ENCODE measurements at places on chromosomes 5 and 9. TPM values are rescaled to one million over a fixed set of nuclear protein-coding genes. Genes with fewer than 3 reads are reported as not detected.

GRCh38 chr9:87193925-87194868 is 246.9 kb upstream of the GAS1 start:
- H3K4me1 ChIP-seq: peaks cover 5% of the 10 kb centered on the region
- H3K27ac ChIP-seq: no peak overlapping the region
- H3K4me3 ChIP-seq: no peak overlapping the region
- H3K27me3 ChIP-seq: peaks cover 41% of the 10 kb centered on the region
- no peak for DNase-seq

DNA sequence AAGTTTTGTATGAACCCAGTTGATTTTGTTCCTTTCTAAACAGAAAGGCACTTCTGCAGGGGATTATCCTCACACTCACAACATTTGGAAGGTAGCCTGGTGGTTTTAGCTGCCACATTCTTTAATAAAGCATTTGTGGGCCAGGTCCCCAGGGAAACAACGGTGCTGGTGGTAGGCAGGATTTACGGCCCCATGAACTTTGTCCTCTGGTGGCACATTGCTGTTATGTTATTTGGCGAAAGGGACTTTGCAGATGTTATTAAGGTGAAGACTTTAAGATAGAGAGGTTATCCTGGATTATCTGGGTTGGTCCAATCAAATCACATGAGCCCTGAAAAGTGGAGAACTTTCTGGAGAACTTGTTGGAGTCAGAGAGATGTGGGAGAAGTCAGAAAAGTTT is 86.3 kb upstream of the C9orf72 start:
- no peaks in the 10 kb centered on the region for H3K36me3 ChIP-seq
- H3K4me1 ChIP-seq: no peaks in the 10 kb centered on the region
- no peak for DNase-seq
- no peak overlapping the region for H3K27ac ChIP-seq

Gene SEMA6A
- not detected for total RNA-seq

DNA sequence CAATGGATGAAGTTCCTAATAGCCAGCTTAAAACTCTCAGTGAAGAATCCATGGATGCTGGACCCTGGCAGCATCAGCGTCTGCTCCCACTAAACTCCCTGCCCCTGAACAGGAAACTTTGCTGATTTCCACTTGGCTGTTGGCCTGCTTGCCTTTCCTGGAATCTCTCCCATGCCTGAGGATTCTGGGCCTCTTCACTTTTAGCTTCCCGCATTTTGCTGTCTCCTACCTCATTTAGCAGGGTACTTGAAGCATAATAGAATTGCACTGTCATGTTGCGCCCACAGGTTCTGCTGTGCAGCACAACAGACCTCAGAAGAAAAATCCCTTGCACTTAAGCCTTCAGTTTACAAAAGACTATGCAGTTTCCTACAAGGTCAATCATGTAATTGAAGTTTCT is 127.6 kb downstream of the DROSHA start:
- no peak overlapping the region for H3K27ac ChIP-seq
- DNase-seq: no peak
- H3K27me3 ChIP-seq: no peaks in the 10 kb centered on the region
- H3K4me1 ChIP-seq: no peaks in the 10 kb centered on the region
- peaks cover 32% of the 10 kb centered on the region for H3K36me3 ChIP-seq

Gene DMRT2
- not detected for total RNA-seq

Gene BTNL8
- not detected for total RNA-seq

- H3K4me3 ChIP-seq: no peak overlapping the region
- no peak for DNase-seq
- H3K36me3 ChIP-seq: no peaks in the 10 kb centered on the region
- no peaks in the 10 kb centered on the region for H3K4me1 ChIP-seq
These were observed 125.6 kb downstream of the ARL15 start for GRCh38 chr5:54184806-54185205.

DNA sequence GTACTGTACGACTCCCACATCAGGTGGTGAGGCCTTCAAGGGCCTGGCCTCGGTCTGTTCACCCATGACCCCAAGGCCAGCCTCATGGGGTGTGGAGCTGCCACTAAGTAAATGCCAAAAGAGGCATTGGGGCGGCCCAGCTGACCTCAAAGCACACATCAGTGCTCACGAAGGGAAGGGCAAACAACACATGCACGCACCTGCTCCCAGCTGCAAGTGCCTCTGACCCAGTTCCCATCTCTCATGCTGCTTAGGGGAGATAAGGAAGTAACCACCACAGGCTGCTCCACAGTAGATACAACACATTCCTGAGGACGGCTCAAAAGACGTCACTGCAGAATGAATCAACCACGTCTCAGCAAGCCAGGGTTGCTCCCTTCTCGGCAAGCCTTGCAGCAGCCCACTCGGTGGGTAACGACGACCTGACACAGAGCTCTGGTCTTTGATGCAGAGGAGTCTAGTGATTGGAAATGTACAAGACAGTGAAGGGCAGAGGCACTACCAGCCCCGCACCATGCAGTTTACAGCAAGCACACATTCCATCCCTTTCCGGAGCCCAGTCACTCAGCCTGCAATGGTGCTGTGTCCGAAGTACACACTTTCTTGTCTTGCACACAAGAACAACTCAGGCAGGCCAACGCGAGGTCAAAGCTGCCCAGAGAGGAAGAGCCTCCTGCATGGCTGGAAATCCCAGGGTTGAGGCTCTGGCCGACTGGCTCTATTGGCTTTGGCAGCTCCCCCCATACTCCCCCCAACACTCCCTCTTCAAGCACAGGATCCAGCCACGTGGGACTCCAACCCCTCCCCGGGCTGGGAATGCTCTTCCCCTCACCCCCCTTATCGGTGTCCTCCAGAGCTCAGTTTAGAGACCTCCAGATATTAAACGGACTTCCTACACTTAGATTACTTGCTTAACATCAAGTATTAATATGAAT is 31.8 kb downstream of the FABP6 start:
- no peaks in the 10 kb centered on the region for H3K36me3 ChIP-seq
- no peaks in the 10 kb centered on the region for H3K27me3 ChIP-seq
- no peak overlapping the region for H3K4me3 ChIP-seq
- no peaks in the 10 kb centered on the region for H3K4me1 ChIP-seq
- no peak overlapping the region for H3K27ac ChIP-seq
- no peak for DNase-seq

DNA sequence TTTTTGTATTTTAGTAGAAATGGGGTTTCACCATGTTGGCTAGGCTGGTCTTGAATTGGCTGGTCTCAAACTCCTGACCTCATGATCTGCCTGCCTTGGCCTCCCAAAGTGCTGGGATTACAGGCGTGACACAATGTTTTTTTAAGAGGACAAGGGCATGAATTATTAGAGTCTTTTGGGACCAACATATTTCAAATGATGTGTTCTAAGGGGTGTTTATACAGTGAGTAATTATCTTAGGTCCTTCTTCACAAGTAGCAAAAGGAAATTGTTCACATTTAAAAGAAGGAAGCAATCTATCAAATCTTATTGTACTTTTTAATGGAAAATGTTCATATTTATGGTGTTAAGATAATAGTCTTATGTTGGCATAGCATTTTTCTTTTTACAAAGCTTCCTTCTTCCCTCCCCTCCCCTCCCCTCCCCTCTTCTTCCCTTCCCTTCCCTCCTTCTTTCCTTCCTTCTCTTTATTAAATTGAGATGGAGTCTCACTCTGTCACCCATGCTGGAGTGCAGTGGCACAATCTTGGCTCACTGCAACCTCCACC is 6.7 kb downstream of the GNG10 start:
- H3K27me3 ChIP-seq: no peaks in the 10 kb centered on the region
- DNase-seq: no peak
- H3K4me3 ChIP-seq: no peak overlapping the region
- no peak overlapping the region for H3K27ac ChIP-seq

Gene TAF1L
- total RNA-seq: not detected

GRCh38 chr5:148540647-148541046 is 113.7 kb downstream of the HTR4 start:
- DNase-seq: no peak
- H3K27me3 ChIP-seq: peaks cover 22% of the 10 kb centered on the region
- no peaks in the 10 kb centered on the region for H3K36me3 ChIP-seq
- no peak overlapping the region for H3K27ac ChIP-seq
- H3K4me1 ChIP-seq: no peaks in the 10 kb centered on the region
- no peak overlapping the region for H3K4me3 ChIP-seq

Gene FSTL4
- not detected for total RNA-seq

- no peak overlapping the region for H3K4me3 ChIP-seq
- H3K27me3 ChIP-seq: no peaks in the 10 kb centered on the region
- peak; percentile 38 for DNase-seq
- peak overlapping the region; percentile 76 for H3K27ac ChIP-seq
- H3K36me3 ChIP-seq: peaks cover 85% of the 10 kb centered on the region
- H3K4me1 ChIP-seq: peaks cover 21% of the 10 kb centered on the region
These were observed 32.5 kb downstream of the RAB14 start for GRCh38 chr9:121169094-121169601.

Gene FGF1
- not detected for total RNA-seq

- no peak for DNase-seq
- H3K27ac ChIP-seq: no peak overlapping the region
- no peaks in the 10 kb centered on the region for H3K36me3 ChIP-seq
- no peaks in the 10 kb centered on the region for H3K4me1 ChIP-seq
- H3K27me3 ChIP-seq: no peaks in the 10 kb centered on the region
These were observed 777.8 kb upstream of the ACO1 start for GRCh38 chr9:31606678-31607077.

GRCh38 chr9:89183146-89183545 is 4.5 kb upstream of the SHC3 start:
- peaks cover 48% of the 10 kb centered on the region for H3K27me3 ChIP-seq
- no peak overlapping the region for H3K4me3 ChIP-seq
- H3K4me1 ChIP-seq: peaks cover 16% of the 10 kb centered on the region
